Activated naive CD8-positive, alpha-beta T cell treated with anti-CD3 and anti-CD28 coated beads, Interleukin-2, amount 10 ng/mL, durations not matched to agents 7 days and 5 days (primary cell): ENCODE measurements at places on chromosomes 12 and 14. TPM values are rescaled to one million over a fixed set of nuclear protein-coding genes. Genes with fewer than 3 reads are reported as not detected.

DNA sequence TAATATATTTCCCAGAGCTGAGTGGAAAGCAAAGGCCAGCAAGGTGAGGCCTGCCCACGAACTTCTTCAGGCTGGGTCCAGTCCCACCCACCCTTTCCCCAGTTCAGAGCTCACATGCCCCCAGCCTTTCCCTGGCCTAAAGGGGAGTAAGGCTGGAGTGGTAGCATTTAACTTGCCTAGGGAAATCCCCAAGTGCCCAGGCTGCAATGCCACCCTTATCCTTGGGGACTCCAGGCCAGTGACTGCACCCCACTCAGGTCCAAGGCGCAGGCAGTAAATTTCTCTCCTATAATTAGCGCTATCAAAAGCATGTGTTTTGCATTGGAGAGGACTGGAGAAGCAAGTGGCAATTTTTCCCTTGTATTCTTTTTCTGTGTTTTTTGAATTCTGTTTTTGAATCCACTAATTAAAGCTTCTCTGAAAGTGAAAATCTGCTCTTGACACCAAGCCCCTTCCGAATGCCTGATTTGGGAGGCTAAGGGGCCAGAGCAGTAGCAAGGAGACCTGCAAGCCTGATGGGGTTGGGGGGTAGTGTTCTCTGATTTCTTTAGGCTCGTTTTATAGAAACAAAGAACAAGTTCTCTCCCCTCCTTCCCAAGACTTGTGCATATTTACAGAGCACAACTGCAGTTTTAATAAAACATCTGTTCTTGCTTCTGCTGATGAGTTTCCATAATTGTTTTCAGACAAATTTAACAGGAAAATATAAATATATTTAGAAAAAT, 3.5 kb upstream of the HOXC6 start:
- peaks cover 89% of the 10 kb centered on the region for H3K27me3 ChIP-seq
- H3K4me1 ChIP-seq = peaks cover 16% of the 10 kb centered on the region
- H3K4me3 ChIP-seq = no peak overlapping the region
- H3K27ac ChIP-seq = no peak overlapping the region

DNA sequence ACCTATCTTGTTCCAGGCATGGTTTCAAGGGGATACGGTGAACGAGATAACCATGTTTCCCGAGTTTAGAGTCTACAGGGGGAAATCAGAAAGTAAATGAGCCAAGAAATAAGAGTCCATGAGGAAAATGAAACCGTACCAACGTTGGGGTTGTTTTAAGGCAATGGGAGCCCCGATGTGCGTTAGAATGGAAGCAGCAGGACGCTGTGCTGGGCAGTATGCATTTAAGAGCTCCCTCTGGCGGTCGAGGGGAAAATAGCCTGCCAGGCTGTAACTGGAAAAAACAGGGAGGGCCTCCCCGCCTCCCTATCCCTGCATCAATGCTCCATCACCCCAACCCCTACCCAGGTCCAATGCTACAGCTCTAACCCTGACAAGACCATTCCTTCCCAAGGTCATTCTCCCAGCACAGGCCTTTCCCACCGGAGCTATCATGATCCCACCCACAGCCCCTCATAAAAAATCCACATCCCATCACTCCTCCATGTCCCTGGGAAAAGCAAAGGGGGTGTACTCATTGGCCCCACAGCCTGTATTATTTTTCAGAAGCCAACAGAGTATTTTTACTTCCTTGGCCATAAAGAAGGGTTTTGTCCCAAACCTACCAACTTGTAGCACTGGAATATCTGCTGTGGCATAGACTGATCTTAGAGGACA, 226.3 kb upstream of the NOS1 start:
- no peaks in the 10 kb centered on the region for H3K4me1 ChIP-seq
- no peak overlapping the region for H3K4me3 ChIP-seq
- H3K27ac ChIP-seq = no peak overlapping the region
- peaks cover 2% of the 10 kb centered on the region for H3K27me3 ChIP-seq
- peak; percentile 43 for DNase-seq

SRRM4 gene
- total RNA-seq = not detected

DNA sequence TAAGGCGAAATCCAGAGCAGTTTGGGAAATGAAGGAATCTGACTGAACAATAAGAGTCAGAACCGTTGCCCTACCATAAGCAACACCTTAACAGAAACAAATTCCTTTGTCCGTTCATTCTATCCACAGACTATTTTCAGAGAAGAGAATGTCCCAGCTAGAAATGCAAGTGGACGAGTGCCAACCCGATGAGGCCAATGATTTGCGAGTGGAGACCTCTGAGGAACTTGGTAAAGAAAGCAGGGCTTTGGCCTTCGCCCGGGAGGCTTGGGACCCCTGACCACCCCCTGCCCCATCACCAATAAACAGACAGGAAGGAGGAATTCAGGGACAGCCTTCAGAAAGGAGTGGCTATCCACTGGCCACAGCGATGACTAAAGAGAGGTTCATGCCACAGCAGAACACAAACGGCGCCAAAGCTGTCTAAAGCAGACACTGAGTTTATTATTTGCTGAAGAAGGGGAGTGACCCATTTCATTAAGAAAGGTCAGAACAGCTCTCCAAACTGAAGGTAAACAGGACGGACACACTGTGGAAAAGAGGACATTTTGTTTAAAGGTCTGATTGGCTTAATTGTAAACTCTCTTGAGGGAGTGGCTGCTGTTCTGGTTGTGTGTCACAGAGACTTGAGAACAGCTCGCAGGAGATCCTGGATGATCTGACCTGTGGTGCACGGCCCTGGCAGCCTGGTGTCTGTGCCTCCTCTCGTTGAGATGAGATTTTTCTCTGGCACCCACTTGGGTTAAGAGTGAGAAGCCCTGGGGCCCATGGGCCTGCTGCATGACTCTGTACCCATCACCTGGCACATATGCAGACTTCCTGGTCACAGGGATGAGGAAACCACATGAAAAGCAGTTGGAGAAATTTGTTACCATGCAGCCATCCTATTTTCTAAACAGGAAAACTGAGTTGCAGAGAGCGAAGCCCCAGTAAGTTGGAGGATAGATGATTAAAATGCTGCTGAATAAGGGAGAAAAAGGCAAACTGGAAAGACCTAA, 142.0 kb upstream of the PZP start:
- no peak for DNase-seq
- peaks cover 31% of the 10 kb centered on the region for H3K36me3 ChIP-seq
- H3K4me1 ChIP-seq = peaks cover 20% of the 10 kb centered on the region
- H3K4me3 ChIP-seq = no peak overlapping the region
- no peak overlapping the region for H3K27ac ChIP-seq

GRCh38 chr12:19234171-19234704, 104.7 kb downstream of the PLEKHA5 start:
- DNase-seq = no peak
- no peaks in the 10 kb centered on the region for H3K36me3 ChIP-seq
- peaks cover 5% of the 10 kb centered on the region for H3K4me1 ChIP-seq
- peaks cover 1% of the 10 kb centered on the region for H3K27me3 ChIP-seq
- no peak overlapping the region for H3K4me3 ChIP-seq

COA8 gene
- 29.5 TPM for total RNA-seq
